Mesenteric fat pad (tissue), 1 donor: ENCODE measurements at places on chromosomes 4 and X. TPM values are rescaled to one million over a fixed set of nuclear protein-coding genes. Genes with fewer than 3 reads are reported as not detected.

DNA sequence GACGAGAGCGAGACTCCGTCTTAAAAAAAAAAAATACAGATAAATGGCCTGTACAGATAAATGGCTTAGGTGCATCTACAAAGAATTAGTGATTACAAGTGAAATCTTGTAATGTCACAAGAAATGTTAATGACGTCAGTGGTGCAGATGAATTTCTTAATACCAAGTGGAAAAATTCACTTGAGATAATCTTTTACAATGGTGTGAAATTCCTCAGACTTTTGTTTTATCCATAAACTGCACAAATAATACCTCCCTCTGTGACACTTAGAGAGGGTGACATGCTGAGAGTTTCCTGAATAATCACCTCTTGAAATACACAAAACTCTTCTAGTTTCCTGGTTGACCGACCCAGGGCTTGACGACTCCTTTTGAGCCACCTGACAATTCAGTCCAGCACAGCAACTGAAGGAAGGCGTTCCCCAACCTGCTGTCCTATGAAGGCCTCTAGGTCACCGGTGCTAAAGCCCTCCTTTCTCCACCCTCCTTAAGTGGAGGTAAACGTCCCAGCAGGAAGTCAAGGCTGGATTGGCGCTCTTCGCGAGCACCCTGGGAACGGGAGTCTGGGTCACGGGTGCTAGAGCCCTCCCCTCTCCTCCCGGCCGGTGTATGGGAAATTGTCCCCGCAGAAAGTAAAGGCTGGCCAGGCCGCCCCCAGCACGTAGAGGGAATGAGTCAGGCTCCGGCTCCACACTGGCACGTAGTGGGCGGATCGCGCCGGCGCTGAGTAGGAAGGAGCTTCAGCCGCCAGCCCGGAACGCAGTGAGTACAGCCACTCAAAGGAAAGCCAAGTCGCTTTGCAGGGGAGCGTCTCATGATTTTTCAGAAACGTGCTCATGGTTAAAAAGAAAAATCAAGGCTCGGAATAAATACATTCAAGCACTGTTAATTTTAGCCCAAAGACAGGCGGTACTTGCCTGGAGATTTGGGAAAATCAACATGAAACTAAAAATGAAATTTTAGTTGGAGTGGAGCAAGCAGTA lies at the start of gene TMEM144:
Gene TMEM144, plus strand, starts transcription at position 662 of the 983 bp plus-strand sequence. CDS start 2,182 bp downstream, outside the sequence.
- DNase-seq = peak; percentile 95

DNA sequence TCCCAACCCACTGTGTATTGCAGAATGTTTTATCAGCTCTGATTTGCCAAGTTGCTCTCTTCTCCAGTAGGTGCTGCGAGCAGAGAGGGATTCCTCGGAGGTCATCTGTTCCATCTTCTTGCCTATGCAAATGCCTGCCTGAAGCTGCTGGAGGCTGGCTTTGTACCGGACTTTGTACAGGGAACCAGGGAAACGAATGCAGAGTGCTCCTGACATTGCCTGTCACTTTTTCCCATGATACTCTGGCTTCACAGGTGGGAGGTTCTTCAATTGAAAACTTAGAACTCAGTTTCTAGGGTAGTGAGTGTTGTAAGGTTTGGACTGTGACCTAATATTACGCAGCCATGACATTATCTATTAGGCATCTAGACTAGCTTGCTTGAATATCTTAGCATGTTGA lies 24.9 kb downstream of the AR start:
- no peak for DNase-seq

- no peak for DNase-seq
Measured at GRCh38 chr4:24117975-24118374, 228.1 kb upstream of the PPARGC1A start.

- DNase-seq = no peak
Measured at GRCh38 chr4:82429728-82430192, 502 bp downstream of the HNRNPDL start.

GRCh38 chr4:177271091-177271490 lies 38.6 kb upstream of the NEIL3 start:
- DNase-seq = no peak

DNA sequence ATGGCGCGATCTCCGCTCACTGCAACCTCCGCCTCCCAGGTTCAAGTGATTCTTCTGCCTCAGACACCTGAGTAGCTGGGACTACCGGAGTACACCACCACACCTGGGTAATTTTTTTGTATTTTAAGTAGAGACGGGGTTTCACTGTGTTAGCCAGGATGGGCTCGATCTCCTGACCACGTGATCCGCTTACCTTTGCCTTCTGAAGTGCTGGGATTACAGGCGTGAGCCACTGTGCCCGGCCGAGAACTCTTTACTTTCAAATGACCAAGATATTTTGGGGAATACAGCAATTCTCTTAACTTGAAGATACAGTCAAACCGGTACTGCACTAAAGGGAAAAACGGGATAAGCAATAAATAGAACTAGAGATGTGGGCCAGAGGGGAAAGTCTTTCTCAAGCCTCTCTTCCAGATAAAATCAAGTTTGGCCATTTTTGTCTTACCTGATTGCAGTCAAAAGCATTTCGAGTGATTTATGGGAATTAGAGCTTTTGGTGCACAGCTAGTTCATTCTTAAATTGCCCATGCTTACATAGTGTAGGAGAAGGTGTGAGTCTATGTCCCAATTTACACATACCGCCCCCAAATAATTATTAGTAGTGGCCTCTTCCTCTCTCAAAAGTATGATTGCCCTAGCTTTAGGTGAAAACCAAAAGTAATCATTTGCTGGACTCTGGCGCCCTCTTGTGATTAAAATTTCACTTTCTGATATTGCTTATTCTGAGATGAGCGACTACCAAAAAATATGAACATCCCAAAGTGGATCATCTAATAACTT lies 53.2 kb upstream of the ABCG2 start:
- no peak for DNase-seq

DNA sequence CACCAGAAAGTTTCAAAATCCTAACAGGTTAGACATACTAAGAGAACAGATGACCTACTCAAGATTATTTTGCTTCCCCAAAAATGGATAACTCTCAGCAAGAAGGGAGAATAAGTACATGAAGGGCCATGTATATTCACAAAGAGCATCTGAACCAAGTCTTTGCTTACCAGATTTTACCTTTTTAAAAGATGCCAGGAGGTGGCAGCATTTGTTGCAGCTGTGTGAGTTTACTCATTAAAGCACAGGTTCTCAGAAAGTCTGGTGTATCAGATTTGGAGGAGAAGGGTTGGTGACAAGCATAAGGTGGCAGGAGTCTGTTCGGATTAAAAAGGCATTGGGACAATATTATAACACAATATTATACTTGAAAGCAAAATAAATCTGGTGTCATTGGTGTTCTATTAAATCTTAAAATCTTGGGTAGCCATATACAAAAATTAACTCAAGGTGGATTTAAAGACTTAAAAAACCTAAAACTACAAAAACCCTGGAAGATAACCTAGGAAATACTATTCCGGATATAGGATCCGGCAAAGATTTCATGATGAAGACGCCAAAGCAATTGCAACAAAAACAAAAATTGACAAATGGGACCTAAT lies 51.3 kb upstream of the NFKB1 start:
- no peak for DNase-seq

GRCh38 chrX:15877380-15877779 lies 22.8 kb upstream of the AP1S2 start:
- DNase-seq = no peak

- no peak for DNase-seq
Measured at GRCh38 chr4:103497692-103498091, 222.1 kb downstream of the TACR3 start.

DNA sequence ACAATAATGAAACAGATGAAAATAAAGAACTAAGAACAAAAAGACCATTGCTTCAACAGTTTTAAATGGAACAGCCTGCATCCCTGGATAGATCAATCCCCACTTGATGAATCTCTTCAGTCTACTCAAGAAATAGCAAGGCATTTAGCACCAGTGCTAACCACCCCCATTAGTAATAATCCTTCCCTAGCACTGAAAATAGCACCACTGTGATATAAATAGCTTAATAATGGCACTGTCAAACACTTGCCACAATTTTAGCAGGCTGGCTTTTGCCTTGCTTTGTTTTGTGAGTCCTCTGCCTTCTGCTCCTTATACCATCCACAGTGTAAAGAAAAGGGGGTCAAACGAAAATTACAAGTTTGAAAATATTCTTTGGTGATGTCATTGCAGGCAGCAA lies 17.4 kb downstream of the DCX start:
- DNase-seq = no peak

DNA sequence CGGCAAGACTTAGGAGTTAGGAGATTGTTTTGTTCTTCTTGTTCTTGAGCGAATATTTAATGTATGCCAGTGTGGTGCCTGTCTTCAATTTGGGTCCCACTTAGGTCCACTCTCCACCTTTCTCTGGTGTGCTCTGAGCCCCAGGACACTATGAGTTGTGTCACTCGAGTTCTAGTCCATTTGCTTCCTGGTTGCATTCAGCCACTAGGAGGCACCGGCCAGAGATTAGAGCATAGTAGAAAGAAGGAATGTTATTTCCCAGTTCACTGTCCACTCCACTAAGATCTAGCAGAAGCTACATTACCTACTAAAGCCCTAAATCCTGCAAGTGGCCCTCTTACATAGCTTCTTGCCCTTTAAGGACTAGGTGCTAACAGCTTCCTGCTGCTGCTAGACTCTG lies 326.9 kb downstream of the NAF1 start:
- no peak for DNase-seq

GRCh38 chrX:12949927-12950656 lies 24.8 kb upstream of the TMSB4X start:
- no peak for DNase-seq

GRCh38 chr4:151313306-151314009 lies 11.9 kb downstream of the SH3D19 start:
- no peak for DNase-seq

DNA sequence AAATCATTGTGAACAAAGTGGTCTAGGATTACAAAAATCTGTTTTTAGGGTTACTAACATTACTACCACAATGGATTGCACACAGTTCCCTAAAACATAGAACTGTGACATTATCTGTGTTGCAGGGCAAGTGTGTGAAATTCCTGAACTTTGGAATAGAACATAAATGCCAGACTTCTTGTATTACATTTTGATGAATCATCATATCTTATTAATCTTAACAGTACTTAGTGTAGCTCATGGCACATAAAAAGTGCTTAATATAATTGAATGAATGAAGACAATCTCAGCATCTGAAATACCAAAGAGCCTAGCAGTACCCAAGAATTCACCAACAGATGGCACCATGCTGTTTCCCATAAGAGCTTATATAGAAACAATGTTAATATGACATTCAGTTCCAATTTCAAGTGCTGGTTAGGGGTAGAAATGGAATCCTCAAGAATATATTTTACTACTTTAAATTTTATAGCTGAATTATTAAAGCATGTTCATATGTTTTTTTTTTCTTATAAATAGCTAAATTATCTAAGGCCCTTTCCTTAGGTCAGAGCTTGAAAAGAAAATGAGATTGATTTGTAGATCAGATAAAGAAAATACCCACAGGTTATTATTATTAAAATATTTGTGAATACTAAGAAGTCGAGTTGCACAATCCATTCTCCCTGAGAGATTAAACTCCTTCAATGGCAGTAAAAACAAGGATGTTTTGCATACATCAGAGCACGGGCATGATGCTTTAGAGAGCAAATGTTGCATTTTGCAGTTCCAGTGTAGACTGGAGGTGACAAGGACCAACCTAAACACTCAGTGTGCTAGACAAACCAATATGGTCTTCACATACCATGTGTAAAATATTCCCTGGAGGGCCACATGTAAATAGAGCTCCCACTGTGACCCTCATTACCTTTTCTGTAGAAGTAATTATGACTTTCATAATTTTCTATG lies 25.7 kb upstream of the SHISA3 start:
- DNase-seq = no peak

DNA sequence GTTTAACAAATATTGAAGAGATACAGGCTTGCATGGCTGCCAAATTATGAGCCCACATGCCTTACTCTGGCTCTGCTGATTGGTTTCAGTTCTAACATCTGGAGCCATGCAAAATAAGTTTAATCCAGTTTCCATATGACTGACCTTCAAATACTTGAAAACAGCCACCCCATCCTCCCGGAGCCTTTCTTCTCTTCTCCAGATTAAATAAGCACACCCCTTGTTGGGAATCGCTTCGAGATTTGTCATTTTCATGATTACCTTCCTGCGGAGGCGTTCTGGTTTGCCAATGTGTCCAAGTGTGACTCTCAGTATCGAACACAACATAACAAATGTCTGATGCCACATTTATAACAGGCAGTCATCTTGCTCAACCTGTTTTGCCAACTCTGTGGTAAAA lies 101.6 kb upstream of the JADE1 start:
- DNase-seq = no peak

GRCh38 chrX:129781134-129781672 lies 1.5 kb downstream of the SASH3 start:
- DNase-seq = no peak

GRCh38 chr4:178082906-178083305 lies 640.7 kb upstream of the AGA start:
- DNase-seq = no peak

GRCh38 chr4:176924238-176924637 lies 131.5 kb upstream of the VEGFC start:
- DNase-seq = no peak

DNA sequence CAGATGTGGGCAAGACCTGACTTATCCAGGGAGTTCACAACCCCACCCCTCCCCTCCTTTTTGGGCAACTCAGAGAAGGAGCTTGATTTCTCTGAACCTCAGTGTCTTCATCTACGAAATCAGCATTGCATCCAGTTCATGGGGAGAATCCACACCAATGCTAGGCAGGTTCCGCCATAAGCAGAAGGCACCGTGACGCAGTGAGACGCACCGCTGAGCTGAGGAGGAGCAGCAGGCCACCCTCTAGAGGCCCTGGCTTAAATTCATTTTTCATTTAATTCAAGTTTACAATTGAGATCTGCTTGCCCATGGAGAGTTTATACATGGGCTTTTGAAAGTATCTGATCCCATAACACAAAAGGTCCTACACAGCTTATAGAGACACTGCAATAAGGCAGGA lies 55.7 kb downstream of the CPZ start:
- peak; percentile 35 for DNase-seq

DNA sequence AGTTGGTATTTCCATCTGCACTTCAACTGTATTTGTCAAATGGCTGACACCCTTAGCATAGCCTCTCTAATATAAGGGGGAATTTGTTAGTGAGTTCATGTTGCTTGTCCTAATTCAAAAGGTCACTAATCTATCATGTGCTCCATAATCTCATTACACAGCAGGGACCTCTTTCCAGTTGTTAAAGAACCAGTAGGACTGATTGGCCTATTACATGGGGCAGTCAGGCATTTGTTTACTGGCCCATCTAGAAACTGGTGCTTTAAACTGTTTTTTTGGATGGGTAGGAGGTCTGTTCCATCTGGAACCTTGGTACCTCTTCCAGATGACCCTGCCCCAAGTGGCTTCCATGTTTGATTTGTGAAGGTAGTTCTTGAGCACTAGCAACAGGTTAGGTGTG lies 11.4 kb downstream of the ANK2 start:
- no peak for DNase-seq

The CDKL5 gene
- 6.8 TPM for total RNA-seq

The AFF2 gene
- total RNA-seq = 6.0 TPM

The SPANXC gene
- total RNA-seq = not detected

The GNRHR gene
- not detected for total RNA-seq

The MAB21L2 gene
- 1.9 TPM for total RNA-seq

The LANCL3 gene
- 0.35 TPM for total RNA-seq

The UNC5C gene
- 0.35 TPM for total RNA-seq

The DMRTC1 gene
- not detected for total RNA-seq

The MTNR1A gene
- total RNA-seq = not detected
